Activated CD4-positive, alpha-beta T cell treated with anti-CD3 and anti-CD28 coated beads, Interleukin-2, amount 10 ng/mL, durations not matched to agents 7 days and 5 days (primary cell): ENCODE measurements at places on chromosomes 5 and 9.

DNA sequence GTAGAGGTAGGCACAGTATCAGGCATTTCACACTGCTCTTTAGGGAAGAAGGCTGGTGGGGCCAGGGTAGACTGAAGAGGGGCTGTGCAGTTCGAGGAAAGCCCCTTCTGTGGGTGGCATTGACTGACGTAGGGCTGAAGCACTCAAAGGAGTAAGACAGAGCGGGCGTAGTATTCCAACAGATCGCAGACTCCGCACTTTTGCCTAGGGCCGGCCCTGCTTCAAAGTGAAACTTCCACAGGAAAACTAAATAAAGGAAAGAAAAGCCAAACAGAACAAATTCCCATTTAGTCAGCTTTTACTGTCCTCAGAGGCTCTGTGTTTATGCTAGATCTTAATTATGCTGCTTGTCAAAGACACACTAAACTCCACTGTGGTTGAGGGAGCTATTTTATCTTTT is 493.0 kb upstream of the WWC1 start:
- DNase-seq, result no peak
- H3K27ac ChIP-seq, result no peak overlapping the region
- H3K4me3 ChIP-seq, result no peak overlapping the region
- no peaks in the 10 kb centered on the region for H3K27me3 ChIP-seq
- H3K36me3 ChIP-seq, result no peaks in the 10 kb centered on the region

DNA sequence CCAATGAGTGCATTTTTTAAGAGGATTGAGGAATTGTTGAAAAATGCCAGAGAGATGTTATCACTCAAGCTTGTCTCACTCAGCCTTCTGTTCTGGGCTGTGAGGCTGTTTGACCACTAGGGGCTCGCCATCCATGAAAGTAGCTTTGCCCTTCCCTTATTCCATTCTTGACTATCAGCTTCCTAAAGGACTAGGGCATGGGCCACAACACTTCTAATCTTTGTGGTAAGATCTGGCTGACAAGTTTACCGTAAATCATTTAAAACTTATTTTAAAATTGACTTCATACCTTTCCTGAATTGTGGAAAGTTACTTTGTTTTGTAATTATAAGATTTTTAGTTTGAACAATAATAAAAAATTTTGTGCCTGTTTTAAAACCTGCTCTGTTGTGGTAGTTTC is 49.5 kb downstream of the TJP2 start:
- no peaks in the 10 kb centered on the region for H3K4me1 ChIP-seq
- H3K36me3 ChIP-seq, result peaks cover 9% of the 10 kb centered on the region

- no peak overlapping the region for H3K27ac ChIP-seq
- DNase-seq, result no peak
- no peak overlapping the region for H3K4me3 ChIP-seq
- H3K27me3 ChIP-seq, result peaks cover 2% of the 10 kb centered on the region
- H3K4me1 ChIP-seq, result no peaks in the 10 kb centered on the region
These were observed 305.4 kb downstream of the TLR4 start for GRCh38 chr9:118009614-118010013.

GRCh38 chr9:133768371-133768858 is 30.3 kb upstream of the SARDH start:
- H3K4me3 ChIP-seq, result no peak overlapping the region
- no peaks in the 10 kb centered on the region for H3K4me1 ChIP-seq
- DNase-seq, result no peak
- no peaks in the 10 kb centered on the region for H3K36me3 ChIP-seq
- no peaks in the 10 kb centered on the region for H3K27me3 ChIP-seq
